ENCODE measurements at places on chromosomes 12 and 14.

DNA sequence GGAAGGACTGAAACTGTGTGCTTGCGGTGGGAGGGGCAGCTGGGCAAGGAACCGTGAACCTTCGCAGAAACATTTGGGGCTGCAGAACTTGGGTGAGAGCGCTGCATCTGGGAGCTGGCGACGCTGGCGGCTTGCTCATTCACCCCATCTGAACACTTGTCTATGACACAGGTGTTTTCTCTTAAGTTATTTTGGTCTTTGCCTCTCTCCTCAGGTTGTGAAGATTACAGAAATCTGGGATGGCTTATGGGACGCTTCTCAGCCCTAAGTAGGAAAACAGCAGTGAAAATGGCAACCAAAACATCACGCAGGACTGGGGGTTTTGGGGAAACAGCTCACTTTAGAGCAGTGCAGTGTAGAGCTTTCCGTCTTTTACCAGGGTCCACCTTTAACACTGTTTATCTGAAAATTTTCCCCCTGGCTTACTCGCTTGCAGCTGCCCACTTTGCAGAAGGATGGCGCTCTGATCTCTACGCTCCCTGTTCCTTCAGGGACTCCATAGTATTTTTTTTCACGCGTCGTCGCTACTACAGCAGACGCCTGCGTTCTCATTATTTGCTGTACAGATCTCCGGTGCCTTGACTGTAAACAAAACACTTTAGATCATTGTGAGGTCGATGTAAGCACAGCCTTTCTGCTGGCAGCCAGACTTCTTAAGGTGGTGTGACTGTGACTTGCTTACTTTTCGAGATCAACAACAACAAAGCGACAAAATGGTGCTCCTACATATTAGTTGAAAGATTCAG is 2.7 kb upstream of the CDKN1B start:
- DNase-seq: peak; percentile 42

DNA sequence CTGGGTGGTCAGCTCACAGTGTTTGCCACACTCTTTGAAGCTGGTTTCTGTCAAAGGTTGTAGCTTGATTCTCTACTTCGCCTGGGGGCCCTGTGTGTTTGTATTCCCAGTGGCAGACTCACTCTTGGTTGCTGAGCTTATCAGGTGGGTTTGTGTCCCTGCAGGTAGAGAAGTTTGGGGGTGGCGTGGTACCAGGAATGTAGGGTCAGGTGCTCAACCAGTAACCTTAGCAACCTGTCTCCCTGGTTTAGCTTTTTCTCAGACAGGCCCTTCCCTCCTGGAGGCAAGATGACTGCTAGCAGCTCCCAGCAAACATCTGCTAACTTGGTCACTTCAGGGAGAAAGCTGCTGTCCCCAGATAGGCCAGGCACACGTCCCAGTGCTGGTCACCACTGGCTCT is 352.2 kb downstream of the AACS start:
- DNase-seq: no peak

GRCh38 chr12:113022563-113023297 is 33.8 kb upstream of the DTX1 start:
- DNase-seq: no peak

DNA sequence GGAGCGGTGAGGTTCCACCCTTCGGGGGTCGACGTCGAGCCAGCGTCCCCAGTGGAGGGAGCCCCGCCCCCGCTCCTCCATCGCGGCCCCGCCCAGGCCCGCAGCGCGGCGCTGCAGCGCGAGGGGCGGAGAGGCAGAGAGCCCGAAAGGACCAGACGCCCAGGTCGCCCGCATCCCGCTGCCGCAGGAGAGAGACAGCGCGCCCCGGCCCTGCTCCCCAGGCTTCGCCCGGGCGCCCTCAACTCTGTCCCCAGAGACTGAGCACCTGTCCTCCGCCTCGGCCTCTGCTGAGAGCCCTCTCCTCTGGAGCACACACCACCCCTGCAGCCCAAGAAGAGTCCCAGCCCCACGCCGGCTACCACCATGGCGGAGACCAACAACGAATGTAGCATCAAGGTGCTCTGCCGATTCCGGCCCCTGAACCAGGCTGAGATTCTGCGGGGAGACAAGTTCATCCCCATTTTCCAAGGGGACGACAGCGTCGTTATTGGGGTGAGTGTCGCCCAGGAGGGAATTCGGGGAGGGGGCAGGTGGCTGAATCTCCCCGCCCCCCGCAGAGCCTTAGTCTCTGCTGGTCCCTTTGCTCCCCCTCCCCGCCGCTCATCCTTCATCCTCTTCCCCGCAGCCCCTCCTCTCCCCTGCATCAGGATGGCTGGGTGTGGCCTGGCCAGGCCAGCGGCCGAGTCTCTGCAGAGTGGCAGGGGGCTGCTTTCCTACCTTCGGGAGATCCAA is at the start of gene KIF5A:
TSS of gene KIF5A (plus strand) at position 136 of the 732 bp plus-strand sequence. CDS start at position 364, 228 bp downstream.
- peak; percentile 50 for DNase-seq

- DNase-seq: peak; percentile 46
Observed at GRCh38 chr14:73712540-73713180, 1.5 kb downstream of the PNMA1 start.

- no peak for DNase-seq
Observed at GRCh38 chr12:108772891-108773797, 41.8 kb upstream of the CORO1C start.

GRCh38 chr12:23949348-23950209 is at the start of gene SOX5:
Gene SOX5, minus strand, starts transcription at chr12:23949670. Its CDS starts 69 bp downstream, at chr12:23949601.
- DNase-seq: no peak

Measured in stimulated activated CD4-positive, alpha-beta T cell treated with anti-CD3 and anti-CD28 coated beads, Interleukin-1b, Interleukin-23, amount 100 ng/mL, for 48 hours (primary cell).